ENCODE measurements at places on chromosomes 6 and 20.

DNA sequence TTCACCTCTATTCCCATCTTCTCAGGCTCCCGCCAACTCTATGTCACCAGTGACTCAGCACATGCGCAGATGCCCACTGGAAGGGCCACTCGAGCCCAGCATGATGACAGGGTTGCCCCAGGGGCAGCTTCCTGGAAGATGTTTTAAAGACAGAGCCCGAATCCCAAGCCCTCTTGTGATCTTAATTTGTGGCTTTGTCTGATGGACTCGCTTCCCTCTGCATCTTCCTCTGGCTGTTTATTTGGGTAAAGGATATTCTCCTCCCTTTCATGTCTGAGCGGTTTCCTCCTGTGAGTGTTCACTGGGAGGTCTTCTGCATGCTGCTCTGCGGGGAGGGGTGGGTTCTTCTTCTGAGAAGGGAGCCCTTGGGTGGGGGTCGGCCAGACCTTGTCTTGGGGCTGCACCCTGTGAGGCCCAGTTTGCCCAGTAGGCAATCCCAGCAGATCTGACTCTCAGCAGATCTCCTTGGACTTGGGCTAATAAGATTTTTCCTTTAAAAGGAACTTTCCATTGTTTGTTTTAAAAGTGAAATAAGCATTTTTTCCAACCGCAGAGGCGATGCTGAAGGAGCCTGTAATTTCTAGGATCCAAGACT lies 401.0 kb downstream of the CDC5L start:
- DNase-seq = no peak

GRCh38 chr20:14259689-14260088 lies 77.7 kb downstream of the FLRT3 start:
- DNase-seq = no peak

DNA sequence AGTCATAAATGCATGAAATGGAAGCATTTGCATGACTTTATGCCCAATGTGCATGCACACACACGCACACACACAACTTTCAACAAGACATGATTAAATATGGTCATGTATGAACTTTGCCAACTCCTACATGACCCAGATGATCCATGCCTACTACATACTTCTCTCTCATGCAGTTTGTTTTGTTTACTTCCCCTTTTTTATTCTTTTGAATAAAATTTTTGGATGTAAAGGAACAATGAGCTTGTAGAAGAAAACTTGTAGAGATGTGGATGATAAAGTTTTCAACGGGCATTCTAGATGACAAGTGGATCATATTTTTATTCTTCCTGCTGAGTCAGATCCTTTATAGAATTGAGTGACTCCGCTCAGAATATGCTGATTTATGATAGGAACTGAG lies 50.8 kb upstream of the AIG1 start:
- DNase-seq = no peak

GRCh38 chr6:14542670-14543366 lies 425.2 kb downstream of the CD83 start:
- no peak for DNase-seq

GRCh38 chr20:41508335-41508734 lies 109.8 kb downstream of the CHD6 start:
- no peak for DNase-seq

DNA sequence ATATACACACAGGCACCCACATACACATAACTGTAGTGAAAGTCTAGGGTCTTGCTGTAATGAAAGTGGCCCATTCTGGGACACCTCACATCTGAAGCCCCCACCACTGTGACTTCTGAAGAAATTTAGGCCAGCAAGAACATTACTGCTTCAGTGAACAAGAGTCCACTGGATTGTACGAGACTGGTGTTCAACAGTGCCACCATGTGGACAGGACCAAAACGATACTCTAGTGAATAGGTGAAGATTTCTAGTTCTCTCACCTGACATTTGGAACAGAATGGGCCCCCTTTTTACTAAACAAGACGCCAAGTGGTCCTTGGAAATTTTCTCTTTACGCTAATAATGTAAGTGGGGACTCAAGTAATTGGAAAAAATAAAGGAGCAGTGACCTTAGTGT lies 156.9 kb downstream of the MAFB start:
- DNase-seq = no peak

- DNase-seq = no peak
Measured at GRCh38 chr6:166624275-166624674, 2.8 kb downstream of the RPS6KA2 start.

DNA sequence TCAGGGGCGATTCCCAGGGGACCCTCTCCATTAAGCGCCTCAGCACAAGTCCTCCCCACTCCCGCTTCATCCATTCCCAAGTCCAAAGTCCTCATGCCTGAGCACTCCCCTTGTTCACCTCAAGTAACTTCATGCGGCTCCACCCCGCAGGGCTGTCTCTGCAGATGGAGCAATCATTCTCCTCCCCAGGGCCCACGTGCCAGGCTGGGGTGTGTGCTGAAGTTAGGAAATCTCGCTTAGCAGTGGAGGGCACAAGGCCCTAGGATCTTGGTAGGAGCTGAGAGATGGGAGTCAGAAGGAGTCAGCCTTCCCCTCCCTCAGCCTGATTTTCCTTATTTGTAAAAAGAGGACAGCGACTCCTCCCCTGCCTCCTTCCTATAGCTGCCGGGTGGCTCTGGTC lies 3.5 kb downstream of the TGM3 start:
- no peak for DNase-seq

DNA sequence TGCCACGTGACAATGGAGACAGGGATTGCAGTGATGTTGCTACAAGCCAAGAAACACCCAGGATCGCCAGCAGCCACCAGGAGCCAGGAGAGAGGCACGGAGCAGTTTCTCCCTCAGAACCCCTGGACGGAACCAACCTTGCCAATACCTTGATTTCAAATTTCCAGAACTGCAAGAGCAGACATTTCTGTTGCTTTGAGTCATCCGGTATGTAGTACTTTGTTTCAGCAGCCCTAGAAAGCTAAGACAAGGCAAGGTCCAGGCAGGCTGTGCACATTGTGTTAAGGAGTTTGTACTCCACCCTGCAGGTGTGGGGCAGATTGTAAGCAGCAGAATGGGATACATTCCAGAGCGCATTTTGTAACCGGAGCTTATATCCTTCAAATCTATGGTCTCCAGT lies 48.3 kb downstream of the TRERF1 start:
- DNase-seq = no peak

DNA sequence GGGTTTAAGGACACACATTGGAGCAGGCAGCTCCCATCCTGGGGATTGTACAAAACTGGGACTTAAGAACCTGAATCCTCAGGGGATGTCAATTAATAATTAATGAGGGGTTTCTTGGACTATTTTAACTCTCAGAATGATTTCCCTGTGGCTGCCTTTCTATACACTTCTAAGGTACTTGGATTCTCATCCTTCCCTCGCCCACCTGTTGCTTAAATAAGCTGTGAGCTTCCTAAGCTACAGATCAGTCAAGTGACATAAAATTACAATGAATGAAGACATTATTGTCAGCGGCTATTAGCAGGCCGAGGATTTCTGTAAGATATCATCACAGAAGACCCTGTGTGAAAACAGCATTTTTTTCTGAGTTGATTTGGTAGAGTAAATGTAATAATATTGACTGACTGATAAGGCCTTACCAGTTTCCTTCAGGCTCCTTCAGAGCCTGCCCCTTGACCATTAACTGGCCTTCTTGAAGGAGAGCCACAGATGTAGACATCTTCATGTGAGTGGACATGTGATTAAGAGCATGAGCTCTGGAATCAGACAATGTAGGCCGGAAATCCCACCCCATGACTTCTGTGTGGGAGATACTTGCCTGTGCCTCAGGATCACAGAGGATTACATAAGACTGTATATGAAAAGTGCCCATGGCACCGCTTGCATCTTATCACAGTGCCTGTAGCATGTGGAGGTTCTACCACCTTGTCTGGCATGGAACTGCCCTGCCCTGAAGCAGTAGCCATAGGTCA lies 101.7 kb downstream of the TULP4 start:
- DNase-seq = no peak

DNA sequence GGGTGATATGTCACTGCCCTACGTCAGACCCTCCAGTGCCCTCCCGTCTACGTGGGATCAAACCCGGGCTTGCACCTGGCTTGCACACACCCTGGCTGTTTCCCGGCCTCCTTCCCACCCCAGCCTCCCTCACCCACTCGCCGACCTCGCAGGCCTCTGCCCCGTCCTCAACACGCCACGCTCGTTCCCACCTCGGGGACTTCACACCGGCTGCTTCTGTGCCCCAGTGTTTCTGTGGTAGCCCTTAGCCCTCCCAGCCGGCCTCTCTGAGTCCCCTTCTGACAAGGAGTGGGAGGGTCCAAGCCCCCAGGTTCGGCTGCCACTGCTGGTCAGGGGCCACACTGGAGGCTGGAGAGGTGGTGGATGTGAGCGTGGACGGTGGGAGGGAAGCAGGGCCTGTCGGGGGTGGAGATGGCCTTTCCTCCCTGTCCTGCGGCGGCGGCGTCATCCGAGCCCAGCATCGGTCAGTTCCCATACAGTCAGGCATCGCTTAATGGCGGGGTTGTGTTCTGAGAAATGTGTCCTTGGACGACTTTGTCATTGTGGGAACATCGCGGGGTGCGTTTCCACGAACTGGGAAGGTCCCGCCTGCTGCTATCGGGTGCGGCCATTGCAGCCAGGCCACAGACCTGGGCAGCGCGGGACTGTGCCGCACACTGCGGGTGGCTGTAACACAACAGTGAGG lies 11.4 kb upstream of the KIF25 start:
- no peak for DNase-seq

DNA sequence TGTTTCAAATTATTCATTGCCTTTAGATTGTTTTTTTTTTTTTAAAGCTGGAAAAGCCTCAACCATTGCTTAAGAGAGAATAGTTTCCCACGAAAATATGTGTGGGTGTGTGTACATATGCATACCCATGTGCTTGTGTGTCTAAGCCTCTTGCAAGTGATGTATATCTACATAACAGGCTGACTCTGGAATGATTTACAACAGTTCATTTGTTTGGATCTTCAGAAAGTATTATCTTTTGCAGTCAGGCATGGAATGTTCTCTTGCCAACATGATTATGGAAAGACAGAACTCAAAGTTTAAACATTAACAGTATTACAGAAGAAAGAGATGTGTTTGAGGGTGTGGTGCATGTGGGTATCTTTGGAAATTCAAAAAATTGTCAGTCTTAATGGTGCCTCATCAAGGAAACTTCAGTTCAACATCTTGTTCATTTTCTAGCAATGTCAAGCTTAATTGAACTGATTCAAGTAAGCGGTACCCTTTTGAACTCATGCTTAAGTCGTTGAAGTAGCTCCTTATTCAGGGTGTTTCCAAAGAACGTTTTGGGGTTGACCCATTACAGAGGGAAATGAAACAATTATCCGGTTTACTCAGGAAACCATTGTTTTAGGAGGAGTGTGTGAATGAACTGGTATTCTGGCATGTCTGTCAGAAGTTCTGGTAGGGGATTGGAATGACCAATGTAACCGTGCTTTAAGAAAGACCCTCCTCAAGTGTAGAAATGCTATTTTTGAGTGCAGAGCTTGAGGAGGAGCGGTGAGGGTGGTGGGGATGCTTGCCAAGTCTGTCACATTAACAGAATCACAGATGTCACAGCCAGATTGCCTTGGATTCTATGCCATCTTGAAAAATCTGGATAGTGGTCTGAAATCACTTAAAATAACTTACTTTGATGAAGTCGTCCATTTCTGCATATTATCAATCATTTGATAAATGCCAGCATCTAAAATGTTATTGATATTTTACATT lies 60.3 kb downstream of the ADGRG6 start:
- no peak for DNase-seq

DNA sequence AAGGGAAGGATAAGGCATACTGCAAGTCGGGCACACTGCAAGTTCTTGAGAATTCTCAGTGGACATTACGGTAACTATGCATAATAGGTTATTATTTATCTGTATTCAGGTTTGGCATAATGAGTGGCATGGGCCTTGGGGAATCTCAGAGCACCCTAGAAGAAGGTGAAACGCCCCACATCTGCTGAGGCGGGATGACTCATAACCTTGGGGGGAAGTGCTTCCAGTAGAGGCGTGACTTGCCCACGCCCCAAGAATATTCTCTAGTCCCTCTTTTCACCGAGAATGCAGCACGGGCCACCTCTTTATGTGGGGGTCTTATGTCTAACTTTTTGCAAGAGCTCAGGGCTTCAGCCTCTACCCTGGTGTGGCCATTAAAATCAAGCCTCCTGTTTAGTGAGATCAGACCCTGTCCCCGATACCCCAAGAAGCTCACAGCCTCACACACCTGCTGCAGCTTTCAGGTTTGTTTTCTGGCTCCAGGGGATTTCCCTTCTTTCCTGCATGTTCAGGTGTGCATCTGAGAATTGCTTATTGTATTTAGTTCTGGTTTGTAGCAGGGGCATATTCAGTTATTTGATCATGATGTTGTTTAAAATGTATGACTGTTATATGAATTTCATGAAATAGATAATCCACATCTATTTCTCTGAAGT lies 19.1 kb downstream of the ZFP64 start:
- no peak for DNase-seq

GRCh38 chr6:6942091-6942490 lies 165.7 kb upstream of the RREB1 start:
- DNase-seq = no peak

DNA sequence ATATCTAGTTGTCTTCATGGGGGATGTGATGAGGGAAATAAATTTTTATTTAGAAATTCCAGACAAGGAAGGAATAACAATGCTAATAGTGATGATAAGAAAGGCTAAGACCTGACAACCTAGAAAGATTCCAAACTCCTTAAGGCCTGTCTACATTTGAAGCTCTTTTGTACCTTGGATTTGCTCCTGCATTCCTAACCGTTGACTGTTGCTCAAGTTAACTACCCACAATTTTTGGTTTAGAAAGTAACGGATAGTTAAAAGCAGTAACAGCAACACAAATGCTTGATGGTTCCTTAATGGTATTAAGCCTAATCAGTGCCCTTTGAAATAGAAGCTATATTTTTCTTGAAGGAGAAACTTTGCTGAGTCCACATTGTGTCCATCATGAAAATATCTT lies 52.9 kb downstream of the TRMT11 start:
- no peak for DNase-seq

- no peak for DNase-seq
Measured at GRCh38 chr6:26296857-26297648, 67.9 kb upstream of the BTN3A2 start.

- DNase-seq = no peak
Measured at GRCh38 chr6:154113392-154113791, 74.4 kb downstream of the OPRM1 start.

GRCh38 chr6:36113049-36113448 lies 17.3 kb upstream of the MAPK13 start:
- no peak for DNase-seq

- DNase-seq = no peak
Measured at GRCh38 chr20:58374906-58375758, 13.9 kb upstream of the VAPB start.

All from stimulated activated CD8-positive, alpha-beta memory T cell treated with anti-CD3 and anti-CD28 coated beads, Interleukin-15, amount 100 ng/mL, for 1 hour (primary cell).